ENCODE measurements at places on chromosomes 2 and 18. TPM values are rescaled to one million over a fixed set of nuclear protein-coding genes. Genes with fewer than 3 reads are reported as not detected.
A peak's percentile ranks its signal among the peaks of the same experiment; 100 is the strongest.

Gene NAT8
- total RNA-seq, result not detected

DNA sequence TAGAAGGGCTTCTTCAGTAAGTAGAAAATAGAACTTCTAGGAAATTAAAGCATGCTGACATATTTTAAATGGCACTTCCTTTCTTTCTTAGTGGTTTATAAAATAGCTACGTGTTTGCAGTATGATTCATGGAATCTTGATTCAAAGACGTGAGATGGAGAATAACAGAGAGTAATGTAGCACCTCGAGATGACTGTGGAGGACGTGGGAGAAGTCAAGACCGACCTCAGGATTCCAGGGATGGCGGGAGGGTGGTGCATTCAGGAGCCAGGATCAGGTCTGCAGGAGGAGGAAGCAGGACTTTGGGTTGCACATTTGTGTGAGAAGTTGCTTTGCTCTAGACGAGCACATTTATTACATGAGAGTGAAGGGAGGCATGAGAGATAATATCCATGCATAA lies 56.0 kb downstream of the DCDC2C start:
- DNase-seq, result no peak

- no peak for DNase-seq
Observed at GRCh38 chr2:175010848-175011254, 5.7 kb upstream of the CHN1 start.

DNA sequence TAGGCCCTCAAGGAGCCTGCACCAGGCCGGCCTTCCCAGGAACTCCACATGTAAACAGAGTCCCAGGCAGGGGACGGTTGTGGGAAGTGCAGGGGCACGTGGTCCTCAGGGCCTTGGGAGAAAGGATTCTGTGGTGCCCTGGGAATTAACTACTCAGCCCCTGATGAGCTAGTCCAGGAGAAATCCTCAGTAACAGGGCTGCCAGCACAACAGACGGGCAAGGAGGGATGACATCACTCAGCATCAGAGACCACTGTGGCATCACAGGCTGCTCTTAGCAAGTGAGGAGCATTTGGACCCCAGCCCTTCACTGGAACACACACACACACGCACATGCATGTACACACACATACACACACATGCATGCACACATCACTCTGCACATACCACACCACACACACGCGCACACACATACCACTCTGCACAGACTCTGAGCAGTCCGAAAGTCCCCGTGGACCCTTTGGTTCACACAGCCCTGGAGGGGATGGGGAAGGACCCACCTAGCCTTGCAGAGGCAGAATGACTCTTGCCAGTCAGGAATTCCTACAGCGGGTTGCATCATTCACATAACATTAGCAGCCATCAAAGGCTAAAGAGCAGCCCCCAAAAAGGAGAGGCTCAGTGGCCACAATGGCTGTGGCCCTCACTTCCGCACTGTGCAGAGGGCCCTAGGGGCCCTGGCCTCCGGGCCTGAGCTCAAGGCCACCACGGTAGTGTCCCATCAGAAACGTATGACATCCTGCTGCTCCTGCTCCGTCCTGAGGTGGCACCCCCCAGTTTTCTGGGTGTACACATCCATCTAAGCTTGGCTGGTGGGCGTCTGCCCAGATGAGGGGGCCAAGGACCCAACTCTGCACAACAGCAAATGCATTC lies 1.9 kb upstream of the NMUR1 start:
- DNase-seq, result no peak

DNA sequence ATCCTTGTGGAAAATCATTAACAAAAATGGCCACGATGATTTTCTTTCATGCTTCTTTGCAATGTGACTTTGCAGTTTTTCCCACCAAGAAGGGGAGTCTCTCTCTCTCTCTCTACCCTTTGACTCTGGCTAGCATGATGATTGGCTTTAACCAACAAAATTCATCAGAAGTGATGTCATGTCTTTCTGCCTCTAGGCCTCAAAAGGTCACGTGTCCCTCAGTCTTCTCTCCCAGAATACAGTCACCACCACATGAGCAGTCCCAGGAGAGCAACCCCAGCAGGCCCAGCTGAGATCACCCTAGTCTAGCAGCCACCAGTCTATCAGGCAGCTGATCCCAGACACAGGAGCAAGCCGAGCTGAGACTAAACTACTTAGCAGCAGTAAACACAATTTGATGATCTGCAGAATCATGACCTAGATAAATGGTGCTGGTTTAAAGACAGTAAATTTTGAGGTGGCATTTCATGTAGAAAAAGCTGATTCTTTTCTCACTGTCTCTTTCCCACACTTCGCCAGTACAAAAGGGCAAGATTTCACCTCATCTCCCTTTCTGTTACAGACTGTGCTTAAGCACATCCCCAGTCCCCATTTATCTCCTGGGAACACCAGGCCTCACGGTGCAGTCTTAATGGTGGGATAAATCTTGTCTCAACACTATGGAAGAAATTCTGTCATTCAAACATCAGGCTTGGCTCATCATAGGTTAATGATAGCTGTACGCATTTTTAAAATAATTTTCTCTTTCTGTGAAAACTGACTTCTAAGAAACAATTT lies 132.7 kb downstream of the SCG2 start:
- DNase-seq, result peak; percentile 91
